ENCODE measurements at places on chromosomes 4 and X.

- DNase-seq = no peak
Observed at GRCh38 chr4:138935-139334, 14.6 kb downstream of the ZNF718 start.

DNA sequence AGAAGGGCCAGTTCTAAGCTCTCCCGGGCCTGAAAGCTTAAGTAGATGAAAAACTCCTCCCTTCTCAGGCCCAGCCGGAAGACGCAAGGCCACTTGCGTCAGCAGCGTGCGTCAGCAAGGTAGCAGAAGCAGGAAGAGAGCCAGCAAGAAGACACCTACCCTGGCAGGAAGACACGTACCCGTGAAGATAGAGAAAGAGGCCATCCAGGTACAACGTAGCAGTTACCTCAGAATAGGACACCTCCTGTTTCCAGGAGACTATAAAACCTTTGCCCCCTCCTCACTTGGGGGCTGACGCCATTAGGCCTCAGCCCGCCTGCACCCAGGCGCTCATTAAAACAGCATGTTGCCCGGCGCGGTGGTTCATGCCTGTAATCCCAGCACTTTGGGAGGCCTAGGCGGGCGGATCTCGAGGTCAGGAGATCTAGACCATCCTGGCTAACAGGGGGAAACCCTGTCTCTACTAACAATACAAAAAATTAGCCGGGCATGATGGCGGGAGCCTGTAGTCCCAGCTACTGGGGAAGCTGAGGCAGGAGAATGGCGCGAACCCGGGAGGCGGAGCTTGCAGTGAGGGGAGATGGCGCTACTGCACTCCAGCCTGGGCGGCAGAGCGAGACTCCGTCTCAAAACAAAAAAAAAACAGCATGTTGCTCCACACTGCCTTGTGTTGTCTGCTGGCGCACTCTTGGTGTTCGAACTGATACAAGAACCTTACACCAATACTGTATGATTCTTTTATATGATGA, 242.7 kb upstream of the NWD2 start:
- DNase-seq = no peak

DNA sequence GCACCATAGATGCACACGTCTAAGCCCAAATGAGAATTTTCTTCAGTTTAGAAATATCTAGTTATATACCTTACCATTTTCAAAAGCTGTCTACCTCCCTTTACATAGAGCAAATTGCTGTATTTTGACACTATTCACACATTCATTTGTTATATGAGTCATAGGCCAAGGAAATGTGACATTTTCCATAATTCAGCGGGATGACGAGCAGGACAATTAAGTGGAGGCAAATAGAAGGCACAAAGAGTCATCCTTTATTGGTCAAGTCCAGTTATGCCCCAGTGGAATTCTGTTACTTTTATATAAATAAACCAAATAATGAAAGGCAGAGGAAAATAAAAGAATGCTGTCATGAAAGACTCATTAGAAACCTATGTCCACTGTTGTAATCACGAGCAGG, 27.9 kb downstream of the FGF13 start:
- no peak for DNase-seq

DNA sequence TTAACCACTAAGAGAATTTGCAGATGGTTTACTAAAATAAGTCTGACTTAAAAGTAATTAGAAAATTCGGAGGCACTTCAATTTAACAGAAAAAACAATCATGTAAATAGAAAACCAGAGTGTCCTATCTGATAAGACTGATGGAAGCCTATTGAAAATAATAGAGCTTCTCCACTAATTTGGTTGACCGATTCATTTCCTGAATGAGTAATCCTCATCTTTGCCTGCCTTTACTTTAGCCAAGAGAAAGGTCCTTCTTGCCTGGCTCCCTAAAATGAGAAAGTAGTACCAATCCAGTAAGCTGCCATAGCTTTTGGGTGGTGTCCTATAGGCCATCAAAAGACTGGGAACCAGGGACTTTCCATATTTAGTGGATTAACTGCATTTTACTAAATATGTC, 48.4 kb downstream of the KCNIP4 start:
- DNase-seq = no peak

- DNase-seq = peak; percentile 11
Observed at GRCh38 chrX:72126048-72126415, 5.7 kb downstream of the RTL5 start.

DNA sequence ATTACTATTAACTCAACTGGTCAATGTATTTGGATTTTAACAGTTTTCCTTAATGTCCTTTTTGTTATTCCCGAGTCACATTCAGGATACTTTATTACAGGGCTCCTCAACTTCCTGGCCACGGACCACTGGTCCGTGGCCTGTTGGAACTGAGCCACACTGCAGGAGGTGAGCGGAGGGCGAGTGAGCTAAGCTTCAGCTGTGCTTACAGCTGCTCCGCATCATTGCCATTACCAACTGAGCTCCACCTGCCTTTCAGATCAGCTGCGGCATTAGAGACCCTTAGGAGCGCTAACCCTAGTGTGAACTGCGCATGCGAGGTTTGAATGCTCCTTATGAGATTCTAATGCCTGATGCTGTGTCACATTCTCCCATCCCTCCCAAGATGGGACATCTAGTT, 591.7 kb downstream of the CCSER1 start:
- no peak for DNase-seq

Data from erythroblast (primary cell).